ENCODE measurements at places on chromosomes 16 and 17.

GRCh38 chr16:86353148-86353547 is 157.2 kb upstream of the FOXF1 start:
- no peak for DNase-seq

DNA sequence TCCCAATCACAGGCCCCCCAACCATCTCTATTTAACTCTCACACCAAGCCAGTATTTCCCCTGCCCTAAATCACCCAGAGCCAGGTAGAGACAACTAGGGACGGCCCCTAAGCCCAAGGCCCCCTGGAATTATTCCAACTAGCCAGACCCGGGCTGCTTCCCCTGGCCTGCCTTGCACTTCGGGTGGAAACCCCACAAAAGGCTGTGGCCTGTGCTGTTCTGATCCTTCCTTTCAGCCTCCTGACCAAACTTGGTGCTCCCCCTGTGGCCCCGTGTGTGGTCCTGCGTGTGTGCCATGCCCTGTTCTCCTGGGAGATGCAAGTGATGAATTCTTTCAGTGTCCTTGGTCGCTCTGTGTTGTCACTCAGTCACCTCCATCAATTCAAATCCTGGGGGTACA is 14.9 kb downstream of the CCL17 start:
- no peak for DNase-seq

GRCh38 chr16:17270111-17270510 is 200.6 kb downstream of the XYLT1 start:
- no peak for DNase-seq

GRCh38 chr17:2909846-2910234 is 113.6 kb downstream of the RAP1GAP2 start:
- no peak for DNase-seq

DNA sequence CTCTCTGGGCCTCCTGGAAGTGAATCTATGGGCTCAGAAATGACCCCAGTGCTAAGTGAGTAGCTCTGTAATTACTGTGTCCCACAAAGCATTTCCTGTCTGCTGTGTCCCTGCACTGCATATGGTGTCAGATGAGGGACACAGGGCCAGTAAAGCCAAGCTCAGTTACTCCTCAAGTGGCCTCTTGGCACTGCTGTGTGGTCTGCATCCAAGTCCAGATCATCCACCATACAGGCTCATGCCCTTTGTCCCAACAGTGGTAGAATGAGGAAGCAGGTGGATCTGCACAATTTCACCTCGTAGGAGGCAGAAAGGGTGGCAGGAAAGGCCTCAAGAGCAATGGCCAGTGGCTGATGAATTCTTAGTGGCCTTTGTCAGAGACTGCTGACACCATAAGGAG is 146.8 kb downstream of the SOX9 start:
- no peak for DNase-seq

- no peak for DNase-seq
Observed at GRCh38 chr16:84881702-84882521, 62.1 kb downstream of the CRISPLD2 start.

DNA sequence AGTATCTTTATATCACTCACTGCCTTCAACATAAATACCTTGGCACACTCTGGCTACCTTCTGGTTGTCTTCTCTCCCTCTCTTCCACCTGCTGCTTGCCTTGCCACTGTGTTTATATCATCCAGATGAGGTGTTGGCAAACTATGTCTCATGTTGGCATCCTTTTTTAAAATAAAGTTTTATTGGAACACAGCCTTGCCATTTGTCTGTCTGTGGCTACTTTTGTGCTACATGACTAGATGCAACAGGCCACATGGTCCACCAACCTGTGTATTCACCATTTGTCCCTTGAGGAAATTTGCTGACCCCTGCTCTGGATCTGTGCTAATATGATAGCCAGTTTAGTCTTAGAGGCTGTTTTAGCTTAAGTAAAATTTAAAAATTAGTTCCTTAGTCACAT is 36.8 kb downstream of the NSRP1 start:
- DNase-seq = no peak

DNA sequence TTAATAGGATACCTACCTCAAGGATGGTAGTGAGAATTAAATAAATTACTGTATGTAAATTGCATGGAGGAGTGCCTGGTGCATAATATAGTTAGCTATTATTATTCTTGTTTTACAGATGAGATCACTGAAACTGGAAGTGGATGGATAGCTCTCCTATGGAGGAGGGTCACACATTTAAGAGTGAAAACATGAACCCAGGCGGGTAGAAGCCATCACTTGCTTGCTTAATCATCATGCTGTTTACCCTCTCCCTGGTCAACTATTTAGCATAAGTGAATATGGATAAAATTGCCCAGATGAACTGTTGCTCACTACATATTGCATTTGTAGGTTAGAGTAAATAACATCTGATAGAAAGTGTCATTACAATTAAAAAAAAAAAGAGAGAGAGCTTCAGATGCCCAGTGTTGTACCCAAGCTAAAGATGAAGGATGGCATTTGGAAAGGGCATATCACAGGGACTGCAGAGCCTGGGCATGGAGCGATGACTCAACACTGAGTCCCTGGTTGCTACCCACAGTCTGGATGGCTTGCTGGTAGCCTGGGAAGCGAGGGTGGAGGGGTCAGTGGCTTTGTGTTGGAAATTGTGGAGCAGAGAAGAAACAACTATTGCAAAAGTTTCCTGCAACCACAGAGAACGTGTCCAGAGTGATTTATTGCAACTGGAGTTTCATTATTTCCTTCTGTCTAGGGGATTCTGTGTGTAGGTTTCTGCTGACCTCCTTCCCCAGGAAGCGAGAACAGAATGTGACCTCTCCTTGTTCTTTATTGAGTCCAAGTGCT is 414.4 kb downstream of the SHISA9 start:
- no peak for DNase-seq

DNA sequence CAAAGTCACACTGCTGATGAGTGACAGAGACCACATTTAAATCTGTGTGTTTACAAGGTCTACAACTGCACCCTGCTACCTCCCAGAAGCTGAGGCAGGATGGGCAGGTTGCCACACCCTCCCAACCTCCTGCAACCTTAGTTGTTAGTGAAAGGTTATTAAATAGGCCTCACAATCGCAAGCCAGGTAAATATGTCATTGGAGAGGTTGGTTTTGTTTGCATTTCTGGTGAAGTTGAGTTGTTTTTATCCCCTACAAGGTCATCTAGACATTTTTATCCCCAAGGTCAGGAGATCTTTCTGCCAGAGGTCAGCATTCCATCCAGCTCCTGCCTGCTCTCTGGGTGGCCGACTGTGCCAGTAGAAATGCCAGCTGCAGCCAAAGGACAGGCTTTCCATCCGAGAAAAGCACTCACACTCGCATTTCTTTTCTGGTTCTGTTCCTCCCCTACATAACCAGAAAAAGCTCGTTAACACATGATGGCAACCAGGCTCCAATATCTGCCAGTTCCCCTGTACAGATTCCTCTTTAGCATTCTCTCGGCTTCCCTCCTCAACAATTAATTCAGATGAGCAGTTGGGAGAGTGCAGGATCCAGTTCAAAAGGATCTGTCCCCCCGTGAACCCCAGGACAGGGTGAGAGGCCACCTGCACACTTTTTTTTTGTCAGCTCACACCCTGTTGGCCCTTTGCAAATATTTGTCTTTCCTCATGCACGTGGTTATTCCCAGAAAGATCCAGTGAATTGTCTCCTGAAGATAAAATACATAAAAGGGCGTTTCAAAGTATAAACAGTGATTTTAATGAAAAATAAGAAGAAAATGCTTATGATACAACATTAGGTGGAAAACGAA is 562.8 kb downstream of the MAF start:
- no peak for DNase-seq

DNA sequence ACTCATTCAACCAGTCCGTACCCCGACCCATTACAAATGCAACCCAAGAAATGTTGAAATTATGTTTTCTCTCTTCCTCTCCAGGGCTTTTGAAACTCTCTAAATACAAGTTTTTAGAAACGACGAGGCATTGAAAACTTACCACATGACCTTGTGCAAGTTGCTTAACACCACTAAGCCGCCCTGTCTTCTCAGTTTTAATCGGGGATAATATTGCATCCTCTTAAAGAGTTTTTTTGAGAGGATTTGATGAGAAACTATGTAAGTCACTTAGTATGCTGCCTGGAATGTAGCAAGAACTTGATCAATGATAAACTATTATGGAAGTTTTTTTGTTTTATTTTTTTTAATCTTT is 149.0 kb upstream of the FAM20A start:
- DNase-seq = no peak

GRCh38 chr16:55641430-55642056 is 14.2 kb upstream of the SLC6A2 start:
- no peak for DNase-seq

DNA sequence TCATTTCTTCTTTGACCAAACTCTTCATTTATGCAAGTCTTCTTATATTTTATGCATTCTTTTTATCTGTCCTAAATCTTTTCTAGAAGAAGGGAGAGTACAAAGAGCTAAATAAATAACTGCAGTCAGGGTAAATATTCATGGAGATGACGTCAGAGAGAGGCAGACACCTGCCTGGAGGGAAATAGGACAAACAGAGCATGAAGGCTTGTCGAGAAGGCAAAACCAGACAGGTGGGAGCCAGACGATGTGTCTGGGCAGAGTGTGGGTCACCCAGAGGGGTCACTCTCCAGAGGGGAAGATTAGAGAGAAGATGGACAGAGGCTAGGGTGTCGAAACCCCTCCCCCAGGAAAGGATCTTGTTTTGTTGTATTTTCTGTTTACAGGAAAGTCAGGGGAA is 78.3 kb upstream of the RPL38 start:
- no peak for DNase-seq

GRCh38 chr16:24262816-24263215 is 6.7 kb downstream of the CACNG3 start:
- DNase-seq = no peak

- no peak for DNase-seq
Observed at GRCh38 chr16:84460406-84461028, 43.9 kb downstream of the MEAK7 start.

GRCh38 chr17:28549236-28550132 is 2.9 kb downstream of the UNC119 start:
- DNase-seq = no peak

DNA sequence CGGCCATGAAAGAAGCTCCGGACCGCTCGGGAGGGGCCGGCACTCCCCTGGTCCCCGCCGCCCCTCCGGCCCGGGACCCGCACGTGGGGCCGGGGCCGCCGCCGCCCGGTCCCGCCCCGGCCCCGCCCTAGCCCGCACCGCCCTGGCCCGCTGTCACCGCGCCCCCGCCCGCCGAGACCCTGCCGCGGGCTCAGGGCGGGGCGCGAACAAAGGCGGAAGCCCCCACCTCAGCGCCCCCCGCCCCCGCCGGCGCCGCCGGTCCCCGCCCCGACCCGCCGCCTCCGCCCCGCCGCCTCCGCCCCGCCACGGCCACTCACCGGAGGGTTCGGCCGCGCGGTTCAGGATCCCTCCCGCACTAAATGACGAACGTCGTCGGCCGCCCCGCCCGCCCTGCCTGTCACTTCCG is at the start of gene ARHGDIA:
TSS of gene ARHGDIA (minus strand) at position 357 of the 406 bp plus-strand sequence. CDS start 1,407 bp downstream, outside the sequence.
- no peak for DNase-seq

- no peak for DNase-seq
Observed at GRCh38 chr17:10119203-10120108, 79.0 kb downstream of the GAS7 start.

DNA sequence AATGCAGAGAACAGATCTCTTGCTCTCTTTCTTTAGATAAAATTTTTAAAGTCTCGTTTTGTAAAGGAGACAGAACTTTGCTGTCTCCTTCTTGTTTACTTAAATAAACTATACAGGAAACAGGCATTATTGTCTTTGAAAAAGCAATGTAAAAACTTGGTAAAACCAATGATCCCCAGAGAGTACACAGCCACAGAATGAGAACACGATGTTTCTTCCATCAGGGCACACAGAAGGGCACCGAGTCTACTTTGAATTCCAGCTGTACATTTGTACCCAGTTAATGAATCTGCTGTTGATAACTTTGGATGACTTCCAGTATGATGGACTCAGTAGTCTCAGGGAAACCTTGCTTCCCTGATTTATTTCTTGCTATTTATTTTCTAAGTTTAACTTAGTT is 8.1 kb upstream of the TMEM100 start:
- no peak for DNase-seq

DNA sequence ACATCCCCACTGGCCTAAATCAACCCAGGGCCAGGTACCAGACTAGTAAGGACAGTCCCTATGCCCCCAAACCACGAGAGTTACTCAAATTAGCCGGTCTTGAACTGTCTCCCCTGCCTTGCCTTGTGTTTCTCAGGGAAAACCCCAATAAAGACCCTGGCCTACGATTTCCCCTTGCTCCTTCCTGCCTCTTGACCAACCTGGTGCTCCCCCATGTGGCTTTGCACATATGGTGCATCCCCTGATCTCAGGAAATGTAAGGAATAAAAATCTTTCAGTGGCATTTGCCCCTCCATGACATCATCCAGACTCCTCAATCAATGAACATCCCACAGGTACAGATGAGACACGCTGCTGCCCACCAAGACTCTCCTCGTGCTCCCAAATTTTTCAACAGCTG is 87.9 kb downstream of the ZNF18 start:
- DNase-seq = no peak

DNA sequence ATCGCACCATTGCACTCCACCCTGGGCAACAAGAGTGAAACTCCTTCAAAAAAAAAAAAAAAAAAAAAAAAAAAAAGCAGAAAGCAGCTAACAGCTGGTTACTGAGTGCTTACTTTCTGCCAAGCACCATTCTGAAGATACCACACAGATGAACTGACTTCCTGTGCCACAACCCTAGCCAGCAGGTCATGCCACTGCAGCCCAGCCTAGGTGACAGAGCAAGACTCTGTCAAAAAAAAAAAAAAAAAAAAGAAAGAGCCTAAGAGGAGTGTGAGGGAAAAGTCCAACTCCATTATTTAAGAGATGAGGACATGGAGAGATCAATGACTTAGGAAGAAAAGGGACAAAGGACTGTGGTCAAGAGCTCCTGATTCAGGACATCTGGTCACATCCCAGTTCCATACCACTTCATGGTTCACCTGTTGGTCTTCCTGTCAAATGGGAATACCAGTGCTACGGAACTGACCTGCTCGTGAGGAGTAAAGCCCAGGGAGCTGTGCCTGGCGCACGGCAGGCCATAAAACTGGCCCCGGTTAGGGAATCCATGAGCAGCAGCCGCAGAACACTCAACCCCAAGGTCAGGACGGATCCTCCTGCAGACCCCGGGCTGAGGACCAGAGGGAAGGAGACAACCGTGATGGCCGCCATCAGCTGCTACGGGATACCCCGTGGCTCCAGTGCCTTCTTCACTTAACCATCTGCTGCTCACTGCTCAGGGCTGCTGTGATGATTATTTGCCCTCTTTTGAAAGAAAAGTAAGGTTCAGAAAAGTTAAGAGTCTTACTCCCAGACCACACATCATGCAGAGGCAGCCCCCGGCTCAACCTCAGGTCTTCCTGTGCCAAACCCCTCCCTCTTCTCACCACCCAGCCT is 950 bp downstream of the KLHDC4 start:
- no peak for DNase-seq

DNA sequence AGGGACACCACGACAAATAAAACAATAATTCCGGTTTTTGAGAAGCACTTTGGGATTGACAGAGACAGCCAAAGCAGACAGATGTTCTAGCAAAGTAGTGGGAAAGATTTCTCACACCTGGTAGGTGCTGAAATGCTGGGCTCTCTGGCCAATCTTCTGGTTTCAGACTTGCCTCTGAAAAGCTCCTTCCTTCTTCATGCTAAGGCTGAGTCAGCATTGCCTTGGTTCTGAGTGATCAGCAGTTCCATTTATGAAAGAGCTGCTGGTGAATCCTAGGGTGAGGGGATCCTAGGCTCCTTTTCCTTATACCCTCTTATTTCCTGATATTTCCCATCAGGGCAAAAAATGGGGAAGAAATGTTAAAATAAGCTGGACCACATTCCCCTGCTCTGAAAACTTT is 268.7 kb upstream of the SALL1 start:
- DNase-seq = no peak

Data from vagina (tissue), 2 donors.